IMR-90 (cell line): ENCODE measurements at places on chromosomes 13 and 19. TPM values are rescaled to one million over a fixed set of nuclear protein-coding genes. Genes with fewer than 3 reads are reported as not detected.

GRCh38 chr13:91278888-91279287 lies 68.6 kb upstream of the MIR17HG start:
- no peak for DNase-seq

DNA sequence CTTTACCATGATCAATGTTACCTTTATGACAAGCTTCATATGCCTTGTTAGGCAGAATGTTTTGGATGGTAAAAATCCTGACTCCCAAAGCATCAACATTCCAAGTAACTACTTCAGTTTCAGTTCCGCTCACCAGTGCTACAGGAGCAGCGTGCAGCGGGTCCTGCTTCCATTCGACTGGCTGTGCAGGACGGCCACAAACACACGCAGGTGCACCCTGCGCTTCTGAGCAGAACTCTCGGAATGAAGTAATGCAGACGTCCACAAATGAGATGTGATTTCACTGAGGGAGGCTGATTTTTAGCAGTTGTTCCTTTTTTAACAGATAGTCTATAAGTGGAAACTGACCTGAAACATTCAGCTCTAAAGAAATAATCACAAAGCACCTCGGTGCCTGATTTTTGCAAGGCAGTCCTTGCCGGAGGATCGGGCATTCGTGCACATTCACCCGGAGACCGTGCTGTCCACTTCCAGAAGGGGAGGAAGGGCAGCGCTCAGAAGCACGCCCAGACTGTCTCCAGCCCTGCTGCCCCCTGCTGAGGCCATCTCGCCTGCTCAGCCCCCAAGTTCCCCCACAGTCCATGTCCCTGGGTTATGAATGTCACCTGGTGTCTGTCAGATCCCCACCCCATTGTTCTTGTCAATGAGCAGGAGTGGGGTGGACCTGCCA lies 85.8 kb downstream of the RAB20 start:
- DNase-seq = no peak

GRCh38 chr13:32537580-32538142 lies 934 bp downstream of the N4BP2L2 start:
- DNase-seq = no peak

GRCh38 chr13:60370343-60370742 lies 26.7 kb upstream of the TDRD3 start:
- no peak for DNase-seq

DNA sequence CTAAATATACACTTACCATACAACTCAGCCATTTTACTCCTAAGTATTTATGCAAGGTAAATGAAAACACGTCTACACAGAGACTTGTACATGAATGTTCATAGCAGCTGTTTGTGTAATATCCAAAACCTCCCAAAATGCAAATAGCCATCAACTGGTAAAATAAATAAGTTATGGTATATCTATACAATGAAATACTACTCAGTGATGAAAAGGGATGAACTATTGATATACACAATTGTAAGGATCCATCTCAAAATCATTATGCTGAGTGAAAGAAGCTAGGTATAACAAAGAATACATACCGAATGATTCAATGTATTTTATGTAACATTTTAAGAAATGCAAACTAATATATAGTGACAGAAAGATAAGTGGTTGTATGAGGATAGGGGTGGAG lies 149.8 kb upstream of the TNFSF11 start:
- no peak for DNase-seq

DNA sequence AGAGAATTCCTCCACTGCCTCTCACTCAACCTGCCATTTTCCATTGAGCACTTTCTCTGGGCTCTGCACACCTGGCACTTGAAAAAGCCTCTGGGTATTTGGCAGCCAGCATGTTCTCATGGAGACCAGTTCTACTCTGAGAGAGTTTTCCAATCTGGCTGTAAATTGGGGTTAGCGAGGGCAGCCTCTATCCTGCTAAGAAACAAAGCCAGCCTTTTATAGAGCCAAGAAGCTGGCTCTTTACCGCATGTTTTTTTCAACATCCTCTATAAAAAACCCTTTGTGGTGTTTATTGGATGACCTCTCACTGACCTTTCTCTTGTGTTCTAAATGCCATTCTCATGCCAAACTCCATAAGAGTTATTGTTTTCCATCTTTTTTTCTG lies 52.6 kb upstream of the RCBTB2 start:
- no peak for DNase-seq

- no peak for DNase-seq
Observed at GRCh38 chr13:46571909-46572595, 19.1 kb downstream of the LRCH1 start.

GRCh38 chr19:35388277-35389054 lies 17.6 kb downstream of the GPR42 start:
- no peak for DNase-seq

- peak; percentile 93 for DNase-seq
Observed at GRCh38 chr13:102825921-102826706, 19.7 kb upstream of the ERCC5 start.

DNA sequence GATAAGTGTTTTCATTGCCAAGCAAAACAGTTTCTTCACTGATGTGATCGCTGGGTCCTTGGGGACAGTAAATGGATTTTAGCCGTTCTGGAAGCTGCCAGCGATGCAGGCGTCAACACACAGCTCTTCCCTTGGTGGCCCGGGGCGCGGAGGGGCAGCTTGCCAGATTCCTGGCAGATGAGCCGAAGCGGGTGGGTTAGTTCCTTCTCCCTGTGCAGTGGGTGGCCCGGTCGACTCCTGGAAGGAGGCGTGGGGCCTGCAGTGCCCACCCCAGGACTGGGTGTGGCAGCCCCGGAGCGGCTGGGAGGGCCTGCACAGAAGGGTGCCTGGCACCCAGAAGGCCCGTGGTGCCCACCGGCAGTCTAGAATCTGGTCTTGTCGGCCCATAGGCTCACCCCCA lies 69.0 kb downstream of the KDM4B start:
- no peak for DNase-seq

DNA sequence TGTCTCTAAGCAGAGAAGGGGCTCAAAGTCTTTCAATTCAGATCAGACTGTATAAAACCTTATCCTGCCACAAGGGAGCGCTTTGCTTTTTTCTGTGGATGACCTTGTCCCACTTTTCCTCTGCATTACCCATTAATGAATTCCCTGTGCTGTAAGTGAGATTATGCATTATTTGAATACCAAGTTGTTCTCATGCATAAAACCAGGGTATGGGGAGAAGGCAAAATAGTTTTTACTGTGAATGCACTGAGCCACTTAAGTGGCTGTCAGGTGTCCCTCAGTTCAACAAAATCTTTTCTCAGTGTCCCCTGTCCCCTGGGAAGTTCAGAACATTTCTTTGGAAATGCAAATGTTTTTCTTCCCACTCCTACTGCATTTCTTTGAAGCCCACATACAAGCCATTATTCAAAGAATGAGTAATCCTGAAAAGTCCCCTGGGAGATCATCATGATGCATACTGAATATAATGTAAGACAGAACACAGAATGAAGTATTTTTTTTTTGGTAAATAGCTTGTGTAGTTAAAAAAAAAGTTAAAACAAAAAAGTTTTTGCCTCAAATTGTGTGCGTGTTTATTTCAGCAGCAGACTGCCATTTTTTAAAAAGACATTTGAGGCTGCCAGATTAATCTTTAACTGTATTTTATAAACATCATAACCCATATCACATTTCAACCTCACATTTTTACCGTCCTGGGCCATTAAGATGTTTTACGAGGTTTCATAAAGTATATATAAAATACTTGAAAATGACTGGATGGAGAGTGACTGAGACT lies 506.7 kb upstream of the PCDH9 start:
- DNase-seq = peak; percentile 68

DNA sequence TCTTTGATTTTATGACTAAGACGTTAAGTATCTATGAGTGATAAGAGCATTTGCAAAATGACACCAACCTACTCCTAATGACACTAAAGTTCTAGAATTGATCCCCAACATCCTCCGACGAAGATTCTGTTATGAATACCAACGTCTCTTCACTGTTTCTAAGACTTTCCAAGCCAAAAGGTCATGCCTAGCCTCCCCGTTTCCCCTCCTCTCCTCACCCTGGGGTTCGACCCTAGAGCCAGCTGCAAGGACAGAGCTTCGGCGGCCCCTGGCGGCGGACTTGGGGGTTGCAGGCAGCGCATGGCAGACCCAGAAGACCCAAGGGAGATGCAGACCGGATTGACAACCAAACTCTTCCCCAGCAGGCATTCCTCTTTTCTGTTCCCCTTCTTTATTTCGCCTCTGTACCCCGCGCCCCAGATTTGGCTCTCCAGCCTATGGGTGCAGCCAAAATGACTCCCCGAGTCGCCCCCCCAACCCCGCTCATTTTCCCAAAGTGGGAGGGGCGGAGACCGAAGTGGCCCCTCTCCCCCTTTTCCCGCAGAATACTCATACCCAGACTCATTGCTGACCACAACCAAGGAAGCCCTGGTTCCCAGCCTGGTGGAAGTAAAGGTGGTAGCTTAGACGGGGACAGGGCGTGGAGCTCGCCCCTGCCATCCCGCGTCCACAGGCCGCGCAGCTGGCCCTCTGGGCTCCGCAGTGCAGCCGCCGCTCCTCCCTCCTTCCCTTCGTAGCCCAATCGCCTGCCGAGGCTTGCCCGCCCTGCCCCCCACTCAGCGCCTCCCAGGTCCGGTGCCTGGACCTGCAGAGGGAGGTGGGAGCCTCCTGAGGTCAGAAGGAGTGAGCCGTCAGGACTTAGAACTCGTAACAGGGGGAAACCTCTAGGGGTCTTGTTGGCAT lies 4.1 kb upstream of the EML2 start:
- DNase-seq = peak; percentile 61

DNA sequence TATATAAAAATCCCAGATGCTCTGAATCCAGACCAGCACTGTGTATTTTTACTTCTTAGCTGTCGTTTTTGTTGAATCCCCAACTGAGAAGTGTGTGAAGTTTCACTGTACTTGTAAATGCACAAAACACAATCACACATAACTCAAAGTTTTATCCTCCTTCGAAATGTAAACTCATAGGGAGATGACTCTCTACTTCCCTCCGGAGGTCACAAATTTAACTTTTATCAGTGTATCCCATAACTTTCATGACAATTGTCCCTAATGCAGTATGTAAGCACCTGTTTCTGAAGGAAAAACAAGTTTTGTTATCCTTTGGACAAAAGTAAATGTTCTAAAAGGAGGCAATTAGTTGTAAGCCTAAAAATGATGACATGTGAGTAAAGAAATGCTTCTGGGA lies 665.0 kb upstream of the SLITRK6 start:
- DNase-seq = no peak

GRCh38 chr19:21593008-21593481 lies 87.6 kb downstream of the ZNF429 start:
- no peak for DNase-seq

DNA sequence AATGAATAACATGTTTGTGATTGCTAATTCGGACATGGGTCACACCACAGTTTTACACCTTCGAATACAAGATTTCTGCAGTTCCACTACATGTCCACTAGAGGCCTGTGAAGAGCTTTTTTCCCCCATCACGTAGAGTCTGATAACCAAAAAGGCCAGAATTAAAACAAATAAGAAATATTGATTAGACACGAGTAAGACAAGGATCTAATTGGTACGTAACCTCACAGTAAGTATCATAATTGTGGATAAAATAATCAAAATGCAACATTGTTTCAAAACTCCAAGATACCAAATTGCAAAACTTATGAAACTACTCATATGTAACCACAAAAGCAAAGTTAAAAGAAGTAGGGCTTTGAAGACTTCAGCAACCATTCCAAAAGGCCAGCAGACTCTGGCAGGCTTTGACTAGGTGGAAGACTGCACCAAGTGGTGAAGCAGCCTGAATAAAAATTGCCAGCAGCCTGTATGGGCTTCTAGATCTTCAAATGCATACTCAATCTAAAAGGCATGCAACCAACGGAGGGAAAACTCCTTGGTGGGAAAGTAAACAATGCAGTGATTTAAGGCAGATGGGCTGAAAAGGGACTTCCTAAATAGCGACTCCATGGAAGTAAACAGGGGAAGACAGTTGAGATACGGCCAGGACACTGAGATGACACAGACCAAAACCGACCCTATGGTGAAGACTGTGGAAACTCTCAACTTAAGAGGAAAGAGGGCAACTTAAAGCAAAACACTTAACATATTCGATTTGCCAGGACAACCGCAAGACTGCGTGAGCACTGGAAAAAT lies 56.7 kb downstream of the STARD13 start:
- DNase-seq = peak; percentile 83

DNA sequence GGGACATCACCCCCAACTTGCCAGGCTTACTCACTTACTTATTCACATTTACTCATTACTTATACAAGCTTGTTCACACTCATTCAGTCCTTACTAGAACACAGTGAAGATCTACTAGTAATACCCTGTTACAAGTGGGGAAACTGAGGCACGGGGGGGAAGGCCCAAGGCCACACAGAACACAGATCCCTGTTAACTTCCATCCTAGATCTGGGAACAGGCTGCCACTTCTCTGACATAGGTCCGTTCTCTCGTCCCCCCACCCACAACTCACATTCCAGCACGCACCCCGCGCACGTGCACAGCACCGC lies 1.5 kb upstream of the NRTN start:
- DNase-seq = no peak

- peak; percentile 23 for DNase-seq
Observed at GRCh38 chr19:16394681-16395375, 70.2 kb downstream of the KLF2 start.

GRCh38 chr13:20911037-20911436 lies 8.5 kb upstream of the XPO4 start:
- no peak for DNase-seq

GRCh38 chr13:95378603-95379002 lies 77.4 kb upstream of the ABCC4 start:
- DNase-seq = no peak

DNA sequence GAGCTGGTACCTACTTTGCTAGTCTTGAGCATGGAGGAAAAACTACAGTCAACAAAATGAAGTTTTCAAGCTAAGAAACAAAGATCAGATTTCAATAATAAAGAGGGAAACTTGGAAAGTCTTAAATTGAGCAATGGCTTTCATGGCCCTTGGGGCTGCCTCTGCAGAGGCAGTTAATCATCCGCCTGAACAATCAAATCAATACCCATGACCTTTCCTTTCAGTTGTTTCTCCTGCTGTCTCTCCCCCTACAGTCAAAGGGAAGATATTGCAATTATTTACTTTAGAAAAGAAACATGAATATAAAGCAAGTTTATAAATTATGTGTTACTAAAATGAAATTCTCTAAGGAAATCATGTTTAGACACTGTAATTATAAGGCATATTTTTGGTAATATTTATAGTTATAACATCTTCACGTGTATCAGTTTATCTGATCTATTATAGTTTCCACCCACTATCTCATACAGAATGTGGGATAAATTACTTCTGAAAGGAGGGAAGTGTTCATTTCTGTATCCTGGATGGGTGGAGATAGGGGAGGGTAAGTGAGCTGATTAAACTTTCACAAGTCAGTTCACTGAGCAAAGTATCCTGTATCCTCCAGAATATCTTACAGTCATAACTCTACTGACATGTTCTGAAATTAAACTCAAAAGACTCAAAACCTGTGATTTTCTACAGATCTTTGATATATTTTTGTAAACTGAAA lies 72.4 kb upstream of the TSC22D1 start:
- DNase-seq = no peak

Gene MEIS3
- total RNA-seq = 28.3 and 32.4 TPM in 2 replicates

Gene LILRA1
- total RNA-seq = not detected in 2 replicates

Gene RNF225
- total RNA-seq = not detected in 2 replicates

Gene MUC16
- not detected in 2 replicates for total RNA-seq

Gene OR7D2
- total RNA-seq = not detected in 2 replicates

Gene FPR1
- total RNA-seq = not detected in 2 replicates

Gene APOE
- total RNA-seq = 0.18 TPM in 1 of 2 replicates, not detected in the other

Gene ZGLP1
- 0.54 TPM in 1 of 2 replicates, not detected in the other for total RNA-seq

Gene SLC7A10
- total RNA-seq = not detected in 2 replicates

Gene FGF21
- not detected in 2 replicates for total RNA-seq

Gene CHAF1A
- total RNA-seq = 11.4 and 12.4 TPM in 2 replicates

Gene CGB8
- not detected in 2 replicates for total RNA-seq

Gene ZNF43
- total RNA-seq = 8.8 and 10.6 TPM in 2 replicates

Gene TPP2
- total RNA-seq = 52.9 and 62.2 TPM in 2 replicates
